Dorsolateral prefrontal cortex (tissue), 122 donors: ENCODE measurements at places on chromosomes 11 and 22. TPM values are rescaled to one million over a fixed set of nuclear protein-coding genes. Genes with fewer than 3 reads are reported as not detected.
A peak's percentile ranks its signal among the peaks of the same experiment; 100 is the strongest.

DNA sequence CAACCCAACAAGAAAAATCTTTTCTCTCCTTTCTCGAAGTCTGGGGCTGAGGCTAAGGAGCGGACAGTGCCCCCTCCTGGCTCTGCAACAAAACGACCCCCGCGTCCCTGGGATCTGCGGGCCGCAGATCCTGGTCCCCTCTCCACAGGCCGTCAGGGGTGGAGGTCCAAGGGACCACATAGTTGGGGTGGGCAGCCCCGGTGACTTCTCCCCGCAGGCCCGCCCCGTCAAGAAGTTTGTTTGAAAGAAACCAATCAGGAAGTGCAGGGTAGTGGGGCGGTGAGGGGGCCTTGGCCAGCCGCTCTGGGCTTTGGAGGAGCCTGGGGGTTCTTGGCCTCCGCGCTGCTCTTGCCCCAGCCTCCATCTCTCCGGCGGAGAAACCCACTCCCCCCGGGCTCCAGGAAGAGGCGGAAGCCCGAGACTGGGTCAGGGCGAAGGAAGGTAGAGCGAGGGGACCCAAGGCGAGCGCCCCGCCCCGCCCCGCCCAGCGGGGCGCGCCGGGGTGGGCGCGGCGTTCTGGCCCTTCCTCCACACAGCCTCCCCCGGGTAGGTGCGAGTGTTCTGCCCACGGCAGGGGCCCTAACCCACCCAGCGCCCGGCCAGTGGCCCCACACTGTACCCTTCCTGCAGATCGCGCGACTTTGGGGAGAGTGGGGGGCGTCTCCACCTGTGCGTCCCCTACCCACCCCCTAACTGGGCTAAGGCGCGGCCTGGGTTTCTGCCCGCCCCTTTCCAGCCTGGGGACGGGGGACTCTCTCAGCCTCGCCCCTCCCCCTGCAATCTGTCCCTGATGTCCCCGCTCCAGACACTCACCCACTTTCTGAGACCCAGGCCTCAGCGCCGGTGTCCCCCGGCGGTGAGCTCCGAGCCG, 1.3 kb downstream of the TP53I11 start:
- no peak for DNase-seq

DNA sequence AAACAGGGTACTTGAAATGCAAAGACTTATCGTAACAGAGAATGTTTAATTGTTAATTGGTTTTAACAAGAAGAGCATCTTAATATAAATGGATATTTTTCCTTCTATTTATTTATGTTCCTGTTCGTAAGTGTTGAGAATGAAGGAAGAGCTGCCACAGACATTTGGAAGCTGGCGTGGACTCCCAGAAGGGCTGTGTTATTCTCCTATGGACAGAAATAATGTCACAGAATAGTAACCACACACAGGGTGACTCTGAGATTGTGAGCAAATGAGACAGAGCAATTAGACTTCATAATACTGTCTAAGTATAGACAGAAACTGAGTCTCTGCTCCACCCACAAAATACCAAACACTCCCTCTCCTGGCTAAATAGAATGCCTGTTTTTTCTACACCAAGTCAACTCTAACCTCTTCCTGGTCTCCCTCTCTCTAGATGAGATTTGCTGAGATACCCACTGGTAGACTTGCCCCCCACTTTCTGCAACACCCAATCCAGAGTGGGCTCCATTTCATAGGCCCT, 6.1 kb downstream of the APOL3 start:
- no peak for DNase-seq

GRCh38 chr11:945986-946385, 20.3 kb downstream of the AP2A2 start:
- peak; percentile 67 for DNase-seq

DNA sequence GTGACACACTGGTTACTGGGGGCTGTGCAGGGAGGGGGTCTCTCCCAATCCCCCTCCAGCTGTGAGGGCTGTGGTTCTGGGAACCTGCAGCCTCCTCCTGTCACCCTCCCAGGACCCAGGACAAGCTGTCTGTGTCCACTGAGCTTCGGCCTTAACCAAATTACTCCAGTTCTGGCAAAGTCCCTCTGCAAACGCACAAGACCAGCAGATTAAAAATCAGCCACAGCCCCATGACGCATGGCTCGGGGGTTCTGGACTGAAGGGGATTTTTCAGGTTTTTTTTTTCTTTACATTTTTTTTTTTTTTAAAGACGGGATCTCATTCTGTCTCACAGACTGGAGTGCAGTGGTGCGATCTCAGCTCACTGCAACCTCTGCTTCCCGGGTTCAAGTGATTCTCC, 32.2 kb upstream of the A4GALT start:
- DNase-seq = no peak

GRCh38 chr22:39643311-39644083, 72.9 kb downstream of the CACNA1I start:
- no peak for DNase-seq

NLRP14 gene
- total RNA-seq = 0.58 TPM

GRCh38 chr11:44365616-44366015, 55.7 kb upstream of the ALX4 start:
- DNase-seq = no peak

DNA sequence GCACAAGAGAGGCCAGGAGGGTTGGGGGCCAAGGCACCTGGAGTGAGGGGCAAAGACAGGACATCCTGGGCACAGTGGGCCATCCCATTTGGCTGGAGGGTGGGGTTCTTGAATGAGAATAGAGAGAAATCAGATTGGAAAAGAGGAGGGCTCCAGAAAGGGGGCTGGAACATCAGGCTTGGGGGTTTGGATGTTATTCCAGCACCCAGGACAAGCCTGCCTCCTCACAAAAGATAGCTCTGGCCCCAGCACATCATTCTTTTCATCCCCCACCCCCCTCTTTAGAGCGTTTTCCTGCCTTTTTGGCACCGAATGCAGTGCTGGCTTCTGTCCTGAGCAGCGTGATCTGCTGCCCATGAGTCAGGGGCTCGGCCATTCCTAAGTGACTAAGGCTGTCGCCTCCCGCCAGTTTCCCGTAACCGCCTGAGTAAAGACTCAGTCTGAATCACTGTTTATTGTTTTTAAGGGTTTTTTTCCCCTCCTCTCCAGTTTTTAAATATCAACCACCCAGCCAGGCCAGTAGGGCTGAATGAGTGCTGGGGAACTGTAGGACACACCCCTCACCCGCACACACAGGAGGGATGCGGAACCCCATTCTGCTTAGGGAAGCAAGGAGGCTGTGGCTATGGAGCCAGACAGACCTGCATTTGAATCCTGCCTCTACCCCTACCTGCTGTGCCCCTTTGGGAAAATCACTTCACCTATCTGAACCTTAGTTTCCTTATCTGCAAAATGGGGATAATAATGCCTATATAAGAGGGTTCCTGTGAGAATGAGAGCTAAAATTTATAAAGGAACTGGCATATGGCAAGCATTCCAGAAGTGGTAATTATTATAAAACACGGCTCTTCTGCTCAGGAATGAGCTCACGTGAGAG, 32.4 kb upstream of the NAV2 start:
- DNase-seq = no peak

GRCh38 chr22:36166518-36167220, 6.1 kb upstream of the APOL3 start:
- no peak for DNase-seq

GRCh38 chr22:23684561-23685031, 6.2 kb upstream of the RGL4 start:
- DNase-seq = no peak

DNA sequence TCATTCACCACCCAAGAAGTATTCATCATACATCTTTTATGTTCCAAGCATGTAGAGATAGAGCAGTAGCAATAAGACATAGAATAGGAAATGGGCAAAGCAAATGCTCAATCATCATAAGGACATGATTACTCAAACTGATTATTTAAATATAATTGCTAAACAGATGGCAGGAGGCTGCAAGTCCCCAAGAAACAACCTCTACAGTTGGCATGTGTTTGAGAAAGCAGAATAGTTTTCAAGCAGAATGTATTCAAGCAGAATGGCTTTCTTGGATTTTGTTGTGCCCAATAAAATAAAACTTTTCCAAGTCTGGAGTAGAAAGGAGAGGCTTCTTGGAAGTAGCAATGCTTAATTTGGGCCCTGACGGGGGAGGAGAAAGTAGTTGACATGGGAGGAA, 86.5 kb upstream of the SYN3 start:
- DNase-seq = no peak

DNA sequence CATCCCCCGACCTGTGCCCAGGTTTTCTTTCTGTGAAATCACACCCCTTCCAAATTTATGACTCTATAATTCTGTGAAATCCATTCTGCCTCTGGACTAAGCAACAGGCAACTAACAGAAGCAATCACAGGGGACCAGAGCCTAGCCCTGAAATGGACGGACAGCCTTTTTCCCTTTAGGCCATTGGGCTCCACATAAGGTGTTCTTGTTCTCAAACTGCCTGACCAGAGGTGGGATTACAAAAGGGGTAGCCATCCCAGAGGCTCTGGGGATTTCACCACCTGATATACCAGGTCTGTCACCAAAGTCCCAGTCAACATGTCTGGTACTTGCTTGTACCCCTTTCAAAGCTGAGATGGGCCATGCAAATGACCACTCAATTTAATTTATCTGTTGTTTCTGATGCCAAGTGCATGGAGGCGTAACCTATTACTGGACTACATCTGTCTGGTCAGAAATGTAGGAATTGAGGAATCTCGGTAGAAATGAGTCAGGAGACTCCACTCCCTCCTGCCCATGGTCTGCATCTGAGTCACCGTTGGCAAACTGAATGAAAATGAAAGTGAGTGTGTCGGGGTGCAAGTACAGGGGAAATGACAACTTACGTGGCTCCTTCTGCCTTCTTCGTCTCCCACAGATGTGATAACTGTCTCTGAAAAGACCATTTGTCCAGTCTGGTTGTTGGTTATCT, 10.2 kb downstream of the DKK3 start:
- DNase-seq = no peak
